ENCODE measurements at places on chromosomes 2 and 18.

- DNase-seq: no peak
These were observed 1.7 kb downstream of the PNKD start for GRCh38 chr2:218271865-218272530.

DNA sequence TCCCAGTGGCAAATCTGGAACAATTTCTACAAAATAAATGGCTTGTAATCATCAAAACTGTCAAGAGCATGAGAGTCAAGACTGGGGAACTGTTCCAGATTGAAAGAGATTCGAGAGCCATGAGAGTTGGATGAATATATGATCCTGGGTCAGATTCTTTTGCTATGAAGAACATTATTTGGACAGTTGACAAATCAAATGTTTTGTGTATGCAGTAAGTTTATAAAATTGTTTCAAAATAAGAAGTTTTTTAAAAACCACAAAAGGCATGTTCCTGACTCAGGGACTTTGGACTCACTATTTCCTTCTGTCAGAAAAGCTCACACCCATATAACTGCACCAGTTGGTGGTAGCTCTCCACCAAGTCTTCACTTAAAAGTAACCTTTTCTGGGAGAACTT lies 38.5 kb downstream of the ROCK2 start:
- no peak for DNase-seq

GRCh38 chr2:72325592-72326422 lies 178.1 kb upstream of the CYP26B1 start:
- DNase-seq: peak; percentile 51

GRCh38 chr2:40886655-40887054 lies 434.8 kb upstream of the SLC8A1 start:
- no peak for DNase-seq

GRCh38 chr18:360676-361075 lies 92.8 kb upstream of the THOC1 start:
- peak; percentile 47 for DNase-seq

DNA sequence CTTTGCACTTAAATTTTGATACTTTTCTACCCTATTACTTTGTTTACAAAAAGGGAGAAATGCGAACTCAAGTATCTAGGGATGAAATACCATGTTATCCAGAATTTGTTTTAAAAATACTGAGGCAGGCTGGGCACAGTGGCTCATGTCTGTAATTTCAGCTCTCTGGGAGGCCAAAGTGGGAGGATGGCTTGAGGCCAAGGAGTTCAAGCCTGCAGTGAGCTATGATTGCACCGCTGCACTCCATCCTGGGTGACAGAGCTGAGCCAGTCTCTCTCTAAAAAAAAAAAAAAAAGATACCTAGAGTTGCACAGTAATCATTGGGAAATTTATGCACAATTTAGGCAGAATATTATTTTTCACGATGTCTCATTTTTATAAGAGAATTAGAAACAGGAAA lies 12.4 kb upstream of the VAPA start:
- DNase-seq: no peak

GRCh38 chr18:33051407-33051806 lies 278.6 kb upstream of the KLHL14 start:
- peak; percentile 76 for DNase-seq

- DNase-seq: no peak
These were observed 81.1 kb downstream of the MRPS9 start for GRCh38 chr2:105118960-105119359.

- no peak for DNase-seq
These were observed 28.1 kb downstream of the SGPP2 start for GRCh38 chr2:222452422-222452950.

- DNase-seq: no peak
These were observed 36.0 kb upstream of the ATIC start for GRCh38 chr2:215275824-215276223.

DNA sequence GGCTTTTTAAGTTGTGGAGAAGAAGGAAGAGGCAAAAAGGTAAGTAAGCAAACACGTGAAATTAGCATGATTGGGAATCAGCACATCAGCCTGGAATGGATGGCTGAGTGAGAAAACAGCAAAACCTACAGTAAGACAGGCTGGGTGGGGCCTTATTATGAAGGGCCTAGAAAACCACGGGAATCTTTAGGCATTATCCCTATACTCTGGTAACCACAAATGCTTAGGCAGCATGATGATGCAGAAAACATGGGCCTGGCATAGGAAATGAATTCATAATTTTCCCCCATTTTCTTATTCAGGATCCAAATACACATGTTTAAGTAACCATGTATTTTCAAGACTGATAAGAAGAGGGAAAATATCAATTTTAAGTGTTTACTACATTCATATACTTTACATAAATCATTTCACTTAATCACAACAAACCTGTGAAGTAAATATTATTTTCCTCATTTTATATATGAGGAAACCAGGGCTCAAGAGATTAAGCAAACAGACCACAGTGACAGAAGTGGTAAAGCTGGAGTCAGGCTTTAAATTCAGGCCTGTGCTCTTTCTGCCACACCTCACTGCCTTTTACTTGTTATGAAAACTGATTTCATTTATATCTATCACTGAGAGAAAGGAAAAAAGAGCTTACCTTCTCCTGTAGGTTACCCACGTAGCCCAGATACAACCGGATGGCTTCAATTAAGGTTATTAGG lies 4.0 kb downstream of the TMEM17 start:
- DNase-seq: peak; percentile 58

GRCh38 chr2:16640001-16640700 lies 25.5 kb downstream of the CYRIA start:
- DNase-seq: no peak

DNA sequence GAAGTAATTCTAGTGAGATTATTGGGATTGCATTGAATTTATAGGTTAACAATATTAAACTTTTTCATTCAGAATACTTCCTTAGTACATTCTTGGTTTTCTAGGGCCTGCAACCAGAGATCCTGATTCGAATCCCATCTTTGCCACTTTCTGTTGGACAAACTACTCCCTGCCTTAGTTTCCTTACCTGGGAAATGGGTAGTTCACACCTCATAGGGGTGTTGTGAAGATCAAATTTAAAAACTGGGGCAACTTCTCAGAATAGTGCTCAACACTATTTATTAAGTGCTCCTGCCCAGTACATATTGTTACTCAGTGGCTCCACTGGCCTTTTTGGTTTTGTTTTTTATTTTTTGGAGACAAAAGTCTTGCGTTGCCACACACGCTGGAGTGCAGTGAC lies 43.5 kb downstream of the SMCHD1 start:
- DNase-seq: no peak

DNA sequence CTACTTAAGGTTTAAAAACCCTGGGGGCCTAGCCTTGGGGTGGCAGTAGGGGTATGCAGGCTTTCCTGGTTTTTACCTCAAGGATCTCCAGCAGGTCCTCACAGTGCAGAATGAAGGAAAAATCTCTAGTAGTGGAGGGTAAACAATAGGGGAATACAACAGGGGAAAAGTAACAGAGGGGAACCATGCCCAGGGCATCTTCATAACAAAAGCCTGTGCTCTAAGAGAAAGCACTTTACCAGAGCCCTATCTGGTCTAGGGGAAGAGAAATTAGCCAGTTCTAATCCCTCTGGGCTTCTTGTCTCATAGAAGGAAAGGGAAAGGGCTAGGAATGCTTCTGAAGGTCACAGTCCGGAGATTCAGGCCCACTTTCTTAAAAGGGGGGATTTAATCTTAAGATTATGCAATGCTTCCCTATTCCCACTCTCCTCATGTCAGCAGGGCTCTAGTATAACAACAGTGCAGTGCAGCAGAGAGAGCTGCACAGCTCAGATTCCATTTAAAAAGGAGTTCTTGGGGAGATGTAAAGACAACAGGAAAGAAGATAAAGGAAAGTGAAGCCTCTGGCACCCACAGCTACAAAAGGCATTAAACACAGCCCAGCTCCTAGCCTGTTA lies 149.0 kb upstream of the CYP1B1 start:
- DNase-seq: no peak

GRCh38 chr2:240597054-240597418 lies 10.5 kb downstream of the CAPN10 start:
- no peak for DNase-seq

DNA sequence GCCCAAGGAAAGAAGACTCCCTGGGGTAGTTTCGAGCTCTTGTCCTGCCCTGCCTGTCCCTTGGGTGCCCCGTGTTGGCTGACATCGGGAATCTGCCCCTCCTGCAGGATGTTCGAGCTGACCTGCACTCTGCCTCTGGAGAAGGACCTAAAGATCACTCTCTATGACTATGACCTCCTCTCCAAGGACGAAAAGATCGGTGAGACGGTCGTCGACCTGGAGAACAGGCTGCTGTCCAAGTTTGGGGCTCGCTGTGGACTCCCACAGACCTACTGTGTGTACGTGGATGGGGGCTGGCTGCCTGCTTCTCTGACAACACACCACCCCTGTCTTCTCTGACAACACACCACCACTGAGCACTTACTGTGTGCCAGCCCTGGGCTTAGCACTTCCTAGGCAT lies 210.8 kb downstream of the DYSF start:
- DNase-seq: no peak

DNA sequence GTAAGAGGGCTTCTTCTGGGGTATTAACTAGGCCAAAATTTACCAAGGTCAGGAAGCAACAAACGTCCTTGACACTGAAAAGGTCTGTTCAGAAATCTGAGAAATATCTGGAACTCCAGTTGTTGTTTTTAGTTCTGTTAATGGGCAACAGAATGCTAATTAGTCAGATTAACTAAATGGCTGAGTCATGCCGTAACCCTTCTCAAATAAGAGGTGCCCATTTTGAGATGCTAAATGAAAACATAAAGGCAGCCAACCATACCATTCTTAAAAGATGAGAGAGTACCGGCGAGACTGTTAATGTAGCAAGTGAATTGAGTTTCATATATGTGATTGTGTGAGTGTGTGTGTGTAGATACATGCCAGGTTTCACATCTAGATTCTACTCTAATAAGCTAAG lies 147.9 kb upstream of the GAREM1 start:
- no peak for DNase-seq

GRCh38 chr2:143907801-143908200 lies 612.1 kb downstream of the ZEB2 start:
- no peak for DNase-seq

DNA sequence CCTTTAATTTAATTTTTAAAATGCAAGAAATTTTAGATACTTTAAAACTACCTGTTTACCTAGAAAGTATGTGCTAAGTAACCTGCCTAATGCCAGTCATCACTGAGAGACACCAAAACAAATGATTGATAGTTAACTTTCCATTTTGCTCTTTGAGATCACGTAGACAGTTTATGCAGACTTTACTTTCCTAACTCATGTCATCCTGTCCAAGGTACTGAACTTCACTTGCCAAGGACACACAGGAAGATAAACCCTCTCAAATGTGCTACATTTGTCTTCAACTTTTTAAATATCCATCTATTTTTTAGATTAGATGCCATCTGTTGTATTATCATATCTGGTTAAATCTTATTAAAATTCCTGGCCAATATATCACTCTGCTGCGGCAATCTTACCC lies 20.1 kb upstream of the SCN1A start:
- no peak for DNase-seq

DNA sequence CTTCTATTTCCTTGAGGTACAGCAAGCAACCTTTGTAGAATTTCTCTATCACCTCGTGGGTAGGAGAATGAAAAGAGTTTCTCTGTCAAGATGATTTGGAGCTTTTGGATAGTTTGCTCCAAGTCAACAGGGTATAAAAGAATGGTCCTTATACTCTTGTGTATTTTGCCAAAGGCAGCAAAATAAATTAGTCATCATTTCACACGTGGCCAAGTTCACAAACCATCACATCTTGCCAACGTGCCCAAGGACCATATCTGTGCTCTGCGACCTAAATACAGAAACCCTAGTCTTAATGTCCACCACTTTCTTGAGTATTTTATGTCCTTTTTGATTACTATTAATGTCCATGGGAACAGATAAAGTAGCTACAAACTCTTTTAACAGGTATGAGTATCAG lies 262.9 kb downstream of the AFF3 start:
- no peak for DNase-seq

DNA sequence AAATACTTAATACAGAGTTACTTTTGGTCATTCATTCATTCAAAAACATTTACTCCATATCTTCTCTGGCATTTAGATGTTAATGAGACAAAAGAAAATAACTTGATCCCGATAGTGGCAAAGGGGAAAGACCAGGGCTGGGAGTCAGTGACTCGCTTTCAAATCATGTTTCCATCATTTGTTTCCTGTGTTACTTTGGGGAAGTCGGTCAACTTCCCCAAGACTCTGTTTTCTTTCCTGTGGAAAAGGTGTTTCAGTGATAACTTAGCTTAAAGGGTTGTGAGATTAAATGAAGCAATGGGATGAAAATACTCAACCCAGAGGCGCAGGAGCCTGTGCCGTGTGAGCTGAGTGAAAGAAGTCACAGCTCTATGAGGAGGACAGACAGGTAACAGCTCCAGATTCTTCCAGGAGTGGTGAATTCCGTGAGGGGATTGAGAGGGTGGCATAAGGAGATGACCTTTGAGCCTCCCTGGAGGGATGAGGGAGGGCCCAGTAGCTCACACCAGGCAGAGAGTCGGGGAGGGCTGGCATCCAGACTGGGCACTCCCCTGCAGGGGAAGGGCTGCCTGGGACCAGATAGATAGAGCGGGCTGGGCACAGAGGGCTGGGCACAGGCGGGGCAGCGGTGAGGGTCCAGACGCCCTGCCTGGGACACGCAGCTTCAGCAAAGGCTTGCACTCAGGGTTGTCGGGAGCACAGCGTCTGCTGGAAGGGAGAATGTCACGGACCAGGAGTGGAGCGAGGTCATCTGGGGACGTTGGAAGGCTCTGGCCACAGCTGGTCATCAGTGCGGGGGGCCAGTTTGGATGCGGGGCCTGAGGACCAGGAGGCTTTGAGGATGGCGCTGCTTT lies 70.1 kb downstream of the TSHZ1 start:
- no peak for DNase-seq

DNA sequence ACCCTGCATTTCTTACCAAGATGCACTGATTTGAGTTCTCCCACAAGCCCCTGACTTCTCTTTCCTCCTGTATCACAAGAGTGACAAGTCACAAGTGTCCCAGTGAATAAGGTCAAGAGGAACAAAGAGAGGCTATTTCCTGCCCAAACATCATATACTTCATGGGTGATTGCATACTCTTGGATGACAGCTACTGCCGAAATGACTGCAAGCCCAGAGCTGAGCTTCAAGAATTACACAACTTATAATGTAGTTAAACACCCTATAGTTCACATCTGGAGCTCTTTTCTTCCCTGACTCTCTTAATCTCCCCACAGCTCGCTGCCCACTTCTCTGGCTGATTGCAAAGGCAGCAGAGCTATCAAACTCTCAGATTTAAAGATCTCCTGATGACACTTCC lies 289.7 kb upstream of the PARD3B start:
- DNase-seq: peak; percentile 82

GRCh38 chr18:23536204-23536603 lies 32.9 kb downstream of the RMC1 start:
- no peak for DNase-seq

- DNase-seq: no peak
These were observed 496.1 kb upstream of the FSIP2 start for GRCh38 chr2:185242462-185242861.

Measured in DMS53 (cell line).